ENCODE measurements at places on chromosomes 5 and 9.

DNA sequence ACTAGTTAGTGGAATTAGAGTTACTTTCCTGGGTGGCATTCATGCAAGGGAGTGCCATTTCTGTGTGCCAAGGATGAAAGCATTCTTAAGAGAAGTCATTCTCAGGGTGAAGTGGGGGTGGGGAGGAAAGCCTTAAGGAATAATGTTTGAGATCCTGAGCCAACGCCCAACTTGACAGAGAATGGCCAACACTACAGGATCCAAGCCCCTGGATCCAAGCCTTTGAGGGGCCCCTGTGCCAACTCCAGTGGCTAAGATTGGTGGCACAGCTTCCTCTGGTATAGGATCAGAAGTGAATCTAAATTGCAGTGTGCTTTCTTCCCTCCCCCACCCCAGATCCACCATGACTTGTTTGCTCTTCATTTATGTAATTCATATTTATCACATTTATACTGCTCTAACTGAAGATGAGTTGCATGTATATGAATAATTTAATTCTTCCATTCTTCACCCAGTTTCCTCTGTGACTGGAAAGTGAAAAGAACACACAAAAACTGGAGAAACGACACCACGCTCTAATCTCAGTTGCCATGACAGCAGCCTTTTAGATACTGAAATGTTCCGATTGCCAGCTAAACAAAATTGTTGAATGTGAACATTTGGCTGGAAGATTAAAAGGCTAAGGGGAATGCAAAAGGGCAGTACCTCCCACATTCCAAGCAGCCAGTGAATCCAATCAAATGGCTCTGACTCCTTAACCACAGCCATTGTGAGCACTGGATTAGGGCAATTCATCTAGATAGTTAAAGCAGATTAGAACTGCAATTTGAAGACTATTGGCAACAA is 4.5 kb downstream of the ZNF608 start:
- no peak for DNase-seq

GRCh38 chr5:74587300-74587699 is 53.2 kb downstream of the ENC1 start:
- DNase-seq, result no peak

- no peak for DNase-seq
Observed at GRCh38 chr9:106481013-106481609, 381.9 kb upstream of the ZNF462 start.

DNA sequence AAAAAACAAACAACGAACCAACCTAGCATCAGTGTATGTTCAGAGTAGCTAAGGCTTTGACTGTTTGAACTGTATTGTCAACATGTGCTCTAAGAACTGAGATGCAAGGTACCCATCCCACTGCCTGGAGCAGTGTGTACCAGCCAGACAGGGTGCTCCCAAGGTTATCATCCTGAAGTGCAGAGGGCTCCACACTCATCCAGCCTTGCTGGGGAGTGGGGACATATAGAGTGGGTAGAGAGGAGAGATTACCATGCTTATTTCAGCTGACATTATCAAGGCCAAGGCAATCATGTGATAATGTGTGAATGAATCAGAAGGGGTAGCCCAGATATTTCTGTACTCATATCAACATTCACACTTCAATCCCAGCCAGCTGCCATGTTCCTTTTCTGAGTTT is 68.7 kb upstream of the ZNF622 start:
- DNase-seq, result no peak

Measured in inflammatory macrophage (primary cell).